ENCODE measurements at places on chromosomes 2 and 18.

DNA sequence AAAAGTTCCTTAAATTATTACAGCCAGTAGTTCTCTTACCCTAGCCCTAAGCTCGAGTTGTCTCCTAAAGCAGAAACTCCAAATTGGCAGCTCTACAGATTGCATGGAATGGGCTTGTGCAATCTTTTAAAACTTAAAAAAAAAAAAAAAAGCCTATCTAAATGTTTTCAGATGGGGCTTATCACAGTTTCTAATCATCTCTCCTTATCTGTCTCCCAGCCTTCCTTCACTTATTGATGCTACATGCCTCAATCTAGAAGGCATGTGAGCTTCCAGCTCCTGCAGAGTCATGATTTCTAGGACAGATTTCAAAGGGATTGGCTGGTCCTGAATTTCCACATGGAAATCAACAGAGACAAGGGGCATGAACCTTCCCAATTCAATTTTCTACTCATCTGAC, 33.1 kb upstream of the PELI1 start:
- no peak for ATAC-seq

DNA sequence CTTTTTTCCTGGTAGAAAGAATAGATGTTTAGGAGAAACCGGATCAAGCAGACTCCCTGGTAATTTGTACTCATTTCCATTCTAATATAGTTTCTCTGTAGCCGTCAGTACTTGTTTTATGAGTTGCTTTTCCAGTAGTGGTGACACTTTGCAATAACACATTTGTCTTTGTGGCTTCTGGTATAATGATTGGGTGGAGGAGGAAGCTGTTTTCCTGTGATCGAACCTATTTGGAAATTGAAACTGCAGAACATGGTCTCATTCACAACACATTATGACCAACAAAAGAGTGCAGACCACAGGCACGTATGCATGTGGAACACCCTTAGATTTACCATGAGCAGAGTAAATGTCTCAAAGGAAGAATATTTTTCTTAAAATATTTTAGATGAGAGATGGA, 7.6 kb upstream of the SERPINB12 start:
- no peak for ATAC-seq

GRCh38 chr2:177026956-177027355, 185.6 kb upstream of the HNRNPA3 start:
- no peak for ATAC-seq

GRCh38 chr18:34626404-34627136, 83.5 kb upstream of the DTNA start:
- ATAC-seq: no peak

DNA sequence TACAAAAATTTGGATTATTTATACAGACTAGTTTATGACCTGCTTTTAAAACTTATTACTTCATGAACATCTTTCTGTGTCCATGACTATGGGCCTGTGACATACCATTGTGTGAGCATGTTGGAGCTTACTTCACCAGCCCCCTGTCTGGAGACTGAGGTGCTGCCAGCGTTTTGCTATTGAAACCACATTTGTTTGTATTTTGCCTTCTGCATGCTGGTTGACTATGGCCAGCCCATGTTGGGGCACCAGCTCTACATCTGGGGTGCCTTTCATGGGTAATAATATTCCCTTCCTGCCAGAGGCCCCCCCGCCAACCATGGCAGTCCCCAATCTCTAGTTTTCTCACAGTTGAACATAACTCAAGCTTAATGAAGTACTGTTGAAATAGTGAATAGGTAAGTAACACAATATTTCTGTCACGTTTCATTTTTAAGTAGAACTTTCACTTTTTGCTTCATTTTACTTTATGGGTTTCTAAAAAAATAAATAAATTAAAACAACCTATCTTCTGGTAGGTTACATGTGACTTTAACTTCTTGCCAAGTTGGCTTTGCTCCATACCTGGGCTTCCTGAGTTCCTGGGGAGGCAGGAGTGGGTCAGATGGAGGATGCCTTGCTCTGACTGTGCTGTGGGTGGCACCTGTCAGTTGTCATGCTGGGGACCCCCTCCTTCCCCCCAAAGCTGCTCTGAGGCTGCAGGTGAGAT, 63.9 kb downstream of the DGKD start:
- ATAC-seq: no peak

- peak; percentile 16 for ATAC-seq
Measured at GRCh38 chr2:134368009-134368817, 114.3 kb downstream of the MGAT5 start.

DNA sequence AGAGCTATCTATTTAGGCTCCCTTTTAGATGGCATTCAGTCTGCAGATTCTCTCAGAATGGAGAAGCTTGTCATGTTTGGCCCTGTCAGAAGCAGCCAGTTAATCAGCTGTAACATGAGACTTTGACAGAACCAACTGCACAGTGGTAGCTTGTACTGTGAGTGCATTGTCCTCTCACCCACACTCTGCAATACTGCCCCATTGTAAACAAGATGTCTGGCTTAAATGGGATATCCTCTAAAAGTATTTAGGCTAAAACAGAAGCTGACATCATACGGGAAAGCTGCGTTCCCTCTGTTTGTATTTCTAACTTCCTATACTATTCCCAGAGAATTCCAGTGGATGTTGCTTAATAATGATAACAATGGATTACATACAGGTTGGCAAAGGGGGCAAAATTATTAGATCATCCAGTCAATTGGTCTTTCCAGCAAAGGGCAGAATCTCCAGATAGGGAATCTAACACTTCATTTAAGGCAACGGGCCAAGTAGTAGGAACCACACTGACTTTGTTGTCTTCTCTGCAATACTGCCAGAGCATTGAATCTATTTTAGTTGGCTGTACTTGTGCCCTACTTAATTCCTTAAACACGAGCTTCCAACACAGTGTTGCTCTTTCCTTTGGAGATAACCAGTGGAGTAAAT, 15.4 kb upstream of the STAT4 start:
- no peak for ATAC-seq

- no peak for ATAC-seq
Measured at GRCh38 chr2:120360307-120360855, 14.4 kb downstream of the INHBB start.

DNA sequence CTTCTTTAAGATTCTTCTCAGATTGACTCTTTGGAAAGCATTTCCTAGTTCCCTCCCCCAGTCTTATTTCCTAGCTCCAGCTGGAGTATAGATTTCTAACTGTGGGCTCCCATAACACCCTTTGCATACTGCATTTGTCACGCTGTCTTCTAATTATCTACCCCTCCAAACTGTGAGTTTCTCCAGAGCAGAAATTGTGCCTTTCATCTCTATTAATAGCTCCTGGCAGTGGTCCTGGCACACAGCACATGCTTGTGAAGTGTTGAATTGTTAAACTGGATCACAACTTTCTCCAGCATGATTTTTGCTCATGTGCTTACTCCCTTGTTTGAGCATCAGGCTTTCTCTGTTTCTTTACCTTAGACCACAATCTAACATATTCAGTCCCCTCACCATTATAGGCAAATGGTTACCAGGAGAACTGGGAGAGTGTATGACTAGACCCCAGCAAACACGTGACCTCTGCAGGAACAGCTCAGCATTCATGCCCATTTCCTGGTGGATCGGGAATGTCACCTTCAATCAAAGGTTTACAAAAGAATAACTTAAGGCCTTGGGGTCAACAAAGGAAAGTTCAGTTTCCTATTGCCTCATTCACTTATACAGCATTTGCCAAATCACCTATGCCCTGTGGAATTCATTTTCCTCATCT, 175.7 kb upstream of the TANK start:
- no peak for ATAC-seq

- no peak for ATAC-seq
Measured at GRCh38 chr2:99762714-99763113, 272.9 kb upstream of the REV1 start.

DNA sequence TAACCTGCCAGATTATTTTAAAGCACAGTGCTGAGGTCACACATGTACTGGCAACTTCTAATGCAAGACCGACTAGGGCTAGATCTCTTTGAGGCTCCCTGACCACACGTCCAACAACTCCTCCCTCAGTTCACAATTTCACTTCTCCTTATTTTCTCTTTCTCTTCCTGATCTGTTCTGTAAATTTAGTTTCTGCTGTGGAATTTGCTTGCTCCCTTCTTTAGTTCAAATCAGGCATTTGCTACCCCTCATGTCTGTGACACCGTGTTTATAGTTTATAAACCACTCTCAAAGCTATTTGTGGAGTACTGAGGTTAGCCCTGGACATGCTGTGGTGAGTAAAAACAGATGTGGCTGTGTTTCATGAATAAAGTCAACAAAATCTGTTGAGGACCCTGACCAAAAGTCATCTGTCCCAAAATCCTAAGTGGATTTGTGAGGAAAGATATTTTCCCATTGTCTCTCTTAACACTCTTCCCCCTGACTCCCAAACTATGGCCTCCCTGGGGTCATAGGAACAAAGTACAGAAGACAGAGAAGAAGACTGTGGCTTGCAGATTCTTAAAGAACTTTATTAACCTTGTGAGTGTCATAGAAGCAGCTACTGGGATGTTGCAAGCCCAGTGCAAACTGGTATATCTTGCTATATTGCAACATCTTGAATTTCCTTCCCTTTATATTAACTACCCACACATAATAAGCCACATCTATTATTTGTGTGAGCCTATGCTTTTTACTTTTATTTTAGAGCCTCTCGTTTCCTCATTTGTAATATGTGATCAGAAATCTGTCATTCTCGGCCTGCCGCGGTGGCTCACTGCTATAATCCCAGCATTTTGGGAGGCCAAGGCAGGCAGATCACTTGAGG, 3.5 kb upstream of the NAGK start:
- ATAC-seq: peak; percentile 40

- no peak for ATAC-seq
Measured at GRCh38 chr2:173424886-173425285, 70.2 kb downstream of the CDCA7 start.

- ATAC-seq: no peak
Measured at GRCh38 chr2:136962105-136962725, 196.9 kb downstream of the THSD7B start.

GRCh38 chr2:52862801-52863200, 904.8 kb upstream of the CHAC2 start:
- no peak for ATAC-seq

DNA sequence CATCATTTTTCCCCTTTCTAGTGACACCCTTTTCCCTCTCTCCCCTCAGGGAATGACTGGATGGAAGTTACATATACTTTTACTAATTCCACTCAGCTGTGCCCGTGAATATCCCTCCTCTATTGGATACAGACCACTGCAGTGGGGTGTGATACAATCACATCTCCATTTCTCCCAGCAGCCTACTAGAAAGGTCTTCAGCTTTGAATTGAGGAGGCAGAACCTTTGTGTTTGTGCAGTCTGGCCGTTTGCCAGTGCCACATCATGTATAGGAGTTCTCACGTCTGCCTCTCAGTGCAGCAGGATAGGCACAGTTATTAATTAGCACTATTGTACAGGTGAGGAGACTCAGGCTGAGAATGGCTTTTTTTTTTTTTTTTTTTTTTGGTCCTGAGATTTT, 16.4 kb downstream of the TNFRSF11A start:
- ATAC-seq: no peak

- no peak for ATAC-seq
Measured at GRCh38 chr2:17136877-17137276, 381.4 kb downstream of the RAD51AP2 start.

- ATAC-seq: no peak
Measured at GRCh38 chr2:217099561-217099960, 239.7 kb upstream of the TNP1 start.

- ATAC-seq: no peak
Measured at GRCh38 chr2:47656715-47657600, 126.0 kb upstream of the MSH6 start.

DNA sequence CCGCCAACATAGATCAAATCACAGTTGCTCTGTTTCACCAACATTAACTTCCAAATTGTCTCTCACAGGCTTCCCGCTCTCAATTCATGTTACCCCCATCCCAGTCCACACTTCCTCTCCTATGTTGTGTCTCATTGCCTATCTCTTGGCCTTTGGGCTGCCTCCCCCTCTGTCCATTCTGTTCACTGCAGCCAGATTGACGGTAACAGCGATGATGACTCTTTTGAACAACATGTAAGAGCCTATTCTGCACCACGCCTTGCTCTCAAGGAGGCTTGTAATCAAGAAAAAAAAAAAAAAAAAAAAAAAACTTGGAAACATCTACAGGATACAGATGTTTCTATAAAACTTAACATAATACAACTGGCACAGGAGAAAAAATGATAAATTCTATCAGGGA, 77.3 kb upstream of the RMDN2 start:
- ATAC-seq: no peak

DNA sequence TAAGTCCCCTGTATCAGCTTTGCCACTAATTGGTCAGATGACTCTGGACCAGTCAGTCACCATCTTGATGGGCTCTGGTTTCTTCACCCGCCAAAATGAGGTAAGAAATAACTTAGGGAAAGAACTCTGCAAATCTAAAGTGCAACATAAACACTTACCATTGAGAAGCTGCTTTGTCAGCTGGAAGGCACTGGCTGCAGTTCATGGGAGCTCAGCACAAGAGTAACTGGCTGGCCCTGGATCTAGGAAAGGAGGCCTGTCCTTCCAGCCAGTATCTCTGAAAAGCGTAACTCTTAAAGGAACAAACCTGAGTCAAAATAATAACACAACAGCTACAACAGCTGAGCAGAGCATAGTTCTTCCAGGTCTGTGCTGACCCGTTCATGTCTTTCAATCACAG, 123.9 kb downstream of the CACNB4 start:
- ATAC-seq: no peak

DNA sequence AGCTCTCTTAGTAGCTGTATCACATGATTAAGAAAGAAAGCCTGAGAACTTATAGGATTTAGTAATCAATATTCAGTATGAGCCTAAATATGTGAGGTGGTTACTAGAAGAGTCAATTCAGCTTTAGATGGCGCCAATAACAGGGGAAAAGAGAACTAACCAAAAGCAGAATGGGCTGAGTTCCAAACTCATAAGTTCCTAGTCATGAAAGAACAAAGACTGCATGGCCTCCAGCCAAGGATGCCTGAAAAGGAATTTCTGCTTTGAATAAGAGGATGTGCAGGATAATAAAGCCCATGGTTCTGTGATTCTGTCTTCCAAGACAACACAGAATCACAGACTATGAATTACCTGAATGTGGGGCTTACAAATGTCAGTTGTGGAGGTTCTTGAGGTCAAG, 196.5 kb downstream of the SATB2 start:
- ATAC-seq: no peak

DNA sequence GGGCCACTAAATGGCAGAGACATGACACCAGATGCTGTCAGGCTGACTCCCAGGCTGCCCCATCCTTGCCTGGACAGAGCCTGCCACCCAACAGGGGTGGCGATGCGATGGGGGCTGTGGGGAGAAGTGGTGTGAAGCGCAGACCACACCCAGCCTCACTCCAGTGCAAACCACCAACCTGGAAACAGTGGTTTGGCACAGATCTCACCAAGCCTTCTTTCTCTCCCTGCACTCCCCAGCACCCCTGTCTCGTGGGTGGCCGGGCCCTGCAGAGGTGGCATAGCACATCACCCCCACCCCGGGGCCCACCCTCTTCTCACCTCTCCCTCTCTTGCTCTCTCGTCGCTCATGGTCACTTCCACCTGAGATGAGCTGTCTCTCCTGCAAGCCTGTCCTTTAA, 32.6 kb downstream of the CIB4 start:
- ATAC-seq: no peak

DNA sequence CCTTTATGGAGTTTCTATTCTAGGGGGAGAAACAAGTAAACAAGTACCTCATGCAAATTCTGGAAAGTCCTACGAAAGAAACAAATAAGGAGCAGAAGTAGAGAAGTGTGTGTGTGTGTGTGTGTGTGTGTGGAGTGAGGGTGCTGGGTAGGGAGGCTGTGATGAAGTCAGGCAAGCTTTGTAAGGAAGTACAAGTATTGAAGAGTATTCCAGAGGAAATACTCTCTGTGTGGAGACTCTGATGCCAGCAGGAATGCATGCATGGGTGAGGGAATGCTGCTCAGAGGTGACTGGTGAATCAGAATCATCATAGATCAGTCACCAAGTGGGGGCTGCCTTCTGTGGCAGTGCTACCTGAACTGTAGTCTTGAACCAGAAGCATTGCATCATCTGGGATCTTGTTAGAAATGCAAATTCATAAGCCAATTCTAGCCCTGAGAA, 34.5 kb downstream of the SLC4A3 start:
- no peak for ATAC-seq

All from stimulated activated memory B cell treated with anti-CD40 and anti-IgM and Interleukin-4, amounts not matched to agents 10 μg/mL and 1 μg/mL and 100 μg/mL, for 72 hours (primary cell).